NCI-H460 (cell line): ENCODE measurements at places on chromosomes 5 and 9. TPM values are rescaled to one million over a fixed set of nuclear protein-coding genes. Genes with fewer than 3 reads are reported as not detected.

Gene TMEFF1
- 0.42 and 1.5 TPM in 2 replicates for total RNA-seq

Gene APBA1
- total RNA-seq: 0.03 and 0.05 TPM in 2 replicates

Gene FAM221B
- not detected in 2 replicates for total RNA-seq

Gene FCN2
- not detected in 2 replicates for total RNA-seq

Gene DBH
- not detected in 2 replicates for total RNA-seq

Gene CDH6
- 0.20 TPM in 1 of 2 replicates, not detected in the other for total RNA-seq

Gene GABRA1
- not detected in 2 replicates for total RNA-seq

Gene GLRA1
- not detected in 2 replicates for total RNA-seq

Gene DDX4
- total RNA-seq: 0.14 TPM in 1 of 2 replicates, not detected in the other

DNA sequence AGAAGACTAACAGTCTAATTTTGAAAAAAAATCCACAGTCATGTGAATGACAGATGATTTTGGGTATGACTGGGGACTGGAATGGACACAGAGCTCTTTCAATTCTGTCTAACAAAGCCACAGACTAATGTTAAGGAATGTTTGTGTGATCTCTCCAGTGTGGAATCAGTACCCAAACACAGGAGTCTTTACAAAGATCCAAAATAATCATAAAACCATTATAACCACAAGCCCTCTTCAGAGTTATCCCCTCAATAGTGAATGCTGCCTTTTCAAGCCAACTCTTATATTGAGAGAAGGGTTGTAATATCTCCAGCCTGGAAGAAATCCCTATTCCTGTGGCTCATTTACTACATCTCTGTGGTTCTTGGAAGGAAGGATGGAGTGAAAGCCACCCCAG lies 552.0 kb upstream of the CLINT1 start:
- no peak for DNase-seq

DNA sequence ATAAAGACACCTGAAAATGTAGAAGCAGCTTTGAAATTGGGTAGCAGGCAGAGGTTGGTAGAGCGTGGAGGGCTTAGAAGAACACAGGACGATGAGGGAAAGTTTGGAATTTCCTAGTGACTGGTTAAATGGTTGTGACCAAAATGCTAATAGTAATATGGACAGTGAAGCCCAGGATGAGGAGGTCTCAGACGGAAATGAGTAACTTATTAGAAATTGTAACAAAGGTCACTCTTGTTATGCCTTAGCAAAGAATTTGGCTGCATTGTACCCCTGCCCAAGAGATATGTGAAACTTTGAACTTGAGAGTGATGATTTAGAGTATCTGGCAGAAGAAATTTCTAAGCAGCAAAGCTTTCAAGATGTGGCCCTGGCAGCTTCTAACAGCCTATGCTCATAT lies 382.5 kb downstream of the KCNN2 start:
- DNase-seq: no peak

- no peak for DNase-seq
These were observed 33.8 kb downstream of the ZNF131 start for GRCh38 chr5:43154469-43154868.

- DNase-seq: peak; percentile 21
These were observed 1.1 kb upstream of the ANP32B start for GRCh38 chr9:97981846-97982682.

DNA sequence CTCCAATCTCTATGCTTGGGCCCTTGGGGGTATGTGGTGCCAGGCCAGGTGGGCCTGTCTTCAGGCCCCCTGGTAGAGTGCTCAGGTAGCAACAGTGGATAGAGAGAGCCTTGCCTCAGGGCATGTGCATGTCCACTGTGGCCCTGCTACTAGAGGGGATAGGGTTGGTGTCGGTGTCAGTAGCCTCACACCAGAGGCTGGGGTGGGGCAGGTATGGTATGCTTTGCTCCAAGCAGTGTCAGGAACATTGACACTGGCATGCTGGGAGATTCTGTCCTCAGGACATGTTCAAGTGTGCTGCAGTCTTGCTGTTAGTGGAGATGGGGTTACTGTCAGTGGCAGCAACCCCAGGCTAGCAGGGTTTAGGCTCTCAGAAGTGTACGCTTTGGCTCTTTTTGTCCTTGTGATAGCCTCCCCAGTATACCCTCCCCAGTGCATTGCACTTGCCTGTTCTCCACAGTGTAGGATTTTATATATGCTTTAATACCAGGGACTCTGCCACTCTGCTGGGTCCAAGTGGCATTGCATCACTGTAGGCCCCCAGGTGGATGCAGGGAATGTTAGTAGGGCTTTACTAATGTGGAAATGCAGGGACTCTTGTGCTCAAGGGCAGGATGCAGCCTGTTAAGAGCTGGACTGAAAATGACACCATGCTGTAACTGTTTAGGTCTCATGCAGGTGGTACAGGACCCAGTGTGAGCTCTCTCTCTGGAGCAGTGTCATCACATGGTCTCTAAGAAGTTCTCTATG lies 21.6 kb downstream of the RIC1 start:
- no peak for DNase-seq

DNA sequence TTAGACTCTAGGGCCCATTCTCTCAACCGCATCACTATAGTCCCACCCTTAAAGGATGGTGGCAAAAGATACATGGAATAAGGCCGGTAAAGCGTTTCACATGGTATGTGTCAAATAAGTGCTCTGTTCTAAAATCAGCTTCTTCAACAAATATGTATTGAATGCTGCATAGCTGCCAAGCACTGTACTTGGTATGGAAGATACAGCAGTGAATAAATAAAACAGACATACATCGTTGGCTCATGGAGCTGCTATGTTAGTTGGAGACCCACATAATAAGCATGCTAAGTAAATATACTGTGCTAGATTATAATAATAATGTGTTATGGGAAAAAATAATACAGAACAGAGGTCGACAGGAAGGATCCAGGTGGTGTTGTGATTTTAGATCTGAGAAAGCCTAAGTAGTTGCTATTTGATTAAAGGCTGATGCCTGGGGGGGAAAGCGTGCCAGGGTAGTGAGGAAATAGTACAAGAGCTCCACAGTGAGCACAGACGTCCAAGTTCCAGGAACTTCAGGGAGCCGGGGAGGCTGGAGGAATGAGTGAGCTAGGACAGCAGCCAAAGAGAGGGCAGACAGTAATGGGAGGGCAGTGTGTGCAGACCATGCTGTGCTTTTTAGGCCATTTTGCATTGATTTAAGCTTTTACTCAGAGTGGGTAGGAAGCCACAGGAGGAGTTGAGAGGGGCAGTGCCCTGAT lies 93.7 kb downstream of the JAKMIP2 start:
- DNase-seq: no peak

DNA sequence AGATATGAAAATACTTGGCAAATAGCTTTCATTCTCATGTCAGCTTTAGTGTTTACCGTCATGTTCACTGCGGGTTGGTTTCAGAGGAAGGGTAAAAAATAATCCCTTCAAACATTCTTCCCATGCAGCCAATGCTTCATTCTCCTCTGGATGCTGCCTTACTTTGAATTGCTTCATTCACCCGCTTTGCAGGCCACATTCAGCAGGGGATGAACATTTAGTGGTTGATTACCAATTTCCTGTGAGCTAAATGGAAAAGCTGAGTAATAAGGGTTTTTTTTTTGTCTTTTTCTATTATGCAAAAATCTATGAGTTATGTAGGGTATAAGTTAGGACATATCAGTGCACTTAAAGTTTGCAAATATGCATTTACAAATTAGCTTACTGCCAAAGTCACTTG lies 96.3 kb upstream of the MEF2C start:
- DNase-seq: no peak

GRCh38 chr5:169548315-169548714 lies 35.3 kb upstream of the SPDL1 start:
- DNase-seq: no peak

DNA sequence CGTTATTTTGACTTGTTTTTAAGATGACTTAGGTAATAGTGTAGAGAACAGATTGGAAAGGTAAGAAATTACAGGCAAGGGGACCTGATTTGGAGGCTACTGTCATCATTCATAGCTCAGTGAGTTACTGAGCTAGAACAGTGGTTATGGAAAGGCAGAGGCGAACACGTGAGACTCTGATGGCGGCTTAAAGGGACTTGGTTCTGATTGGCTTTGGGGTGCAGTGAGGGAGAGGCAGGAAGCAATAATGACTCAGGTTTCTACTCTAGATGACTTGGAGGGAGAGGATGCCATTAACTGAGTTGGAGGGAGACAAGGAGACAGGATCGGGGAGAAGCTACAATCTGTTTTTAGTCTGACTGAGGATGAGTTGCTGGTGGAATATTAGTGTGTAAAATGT lies 3.0 kb downstream of the F2RL2 start:
- DNase-seq: no peak

DNA sequence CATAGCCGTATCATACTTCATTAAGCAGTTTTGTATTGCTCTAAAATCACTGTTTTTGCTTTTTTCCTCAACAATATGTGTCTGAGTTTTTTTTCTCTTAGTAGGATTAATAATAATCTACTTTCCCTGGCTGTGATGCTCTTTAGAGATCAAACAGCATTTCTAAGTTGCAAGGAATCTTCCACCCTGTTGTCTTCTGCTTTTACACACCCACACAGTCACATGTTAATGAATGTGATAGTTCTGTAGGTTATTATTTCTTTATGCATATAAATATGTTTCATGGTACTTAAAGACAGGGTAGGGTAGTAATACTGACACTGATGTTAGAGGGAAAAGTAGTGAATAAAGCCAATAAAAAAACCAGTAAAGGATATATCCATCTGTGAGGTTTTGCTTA lies 29.3 kb downstream of the SLC44A1 start:
- DNase-seq: no peak

DNA sequence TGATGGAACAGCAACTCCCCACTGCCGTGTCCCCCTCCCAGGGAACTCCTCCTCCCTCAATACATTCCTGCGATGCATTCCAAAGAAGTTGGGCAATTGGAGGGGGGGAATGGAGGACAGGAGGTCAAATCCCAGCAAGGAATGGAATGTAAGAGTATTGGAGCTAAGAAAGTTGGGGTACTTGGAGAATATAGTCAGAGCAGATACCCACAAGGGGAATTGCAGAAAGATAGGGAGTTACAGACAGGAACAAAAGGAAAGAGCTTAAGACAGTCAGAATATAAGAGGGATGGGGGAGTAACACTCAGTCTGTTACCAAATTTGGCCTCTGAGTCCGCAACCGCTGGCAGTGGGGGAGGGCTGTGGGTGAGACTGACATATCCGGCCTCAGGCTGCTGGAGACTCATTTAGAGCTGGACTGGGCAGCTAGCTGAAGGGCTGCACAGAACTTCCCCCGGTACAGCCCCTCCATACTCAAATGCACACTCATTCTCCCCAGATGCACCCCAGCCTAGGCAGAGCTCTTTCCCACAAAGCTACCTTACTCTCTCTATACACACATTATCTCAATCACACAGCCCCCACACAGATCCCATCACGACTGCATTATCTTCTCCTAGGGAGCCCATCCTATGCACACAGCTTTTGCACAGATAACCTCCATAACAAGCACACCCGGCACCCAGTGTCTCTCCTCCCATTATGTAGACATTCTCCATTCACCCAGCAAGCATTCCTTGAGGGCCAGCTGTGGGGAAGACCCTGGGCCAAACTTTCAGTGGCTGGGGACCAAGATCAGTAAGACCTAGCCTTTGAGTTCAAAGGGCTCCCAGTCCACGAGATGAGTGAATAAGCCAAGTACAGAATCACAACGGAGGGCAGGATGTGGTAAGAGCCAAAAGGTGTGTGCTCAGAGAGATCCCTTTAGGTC lies 3.7 kb downstream of the TLN1 start:
- DNase-seq: no peak

GRCh38 chr5:110386782-110387181 lies 339.7 kb downstream of the TMEM232 start:
- DNase-seq: no peak

GRCh38 chr5:97728920-97729319 lies 545.9 kb upstream of the RIOK2 start:
- DNase-seq: no peak
